ENCODE measurements at places on chromosomes 3 and 15.
A peak's percentile ranks its signal among the peaks of the same experiment; 100 is the strongest.

DNA sequence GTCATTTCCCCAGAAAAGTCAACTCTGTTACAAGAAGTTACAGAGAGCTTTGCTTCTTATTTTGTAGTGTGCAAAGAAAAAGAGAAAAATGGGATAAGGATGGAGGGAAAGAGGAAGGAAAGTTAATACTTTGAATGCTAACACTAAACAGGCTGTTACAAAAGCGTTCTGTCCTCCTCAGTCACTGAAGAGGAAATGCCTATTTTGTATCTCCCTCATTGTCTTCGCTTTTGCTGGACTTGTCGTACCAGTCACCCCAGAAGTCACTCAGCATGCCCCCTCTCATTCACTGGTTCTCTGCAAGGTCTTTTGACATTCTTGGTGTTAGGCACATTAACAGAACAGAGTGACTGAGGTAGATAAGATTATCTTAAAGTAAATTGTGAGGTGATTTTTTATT is 129.6 kb downstream of the ALCAM start:
- no peak for DNase-seq

DNA sequence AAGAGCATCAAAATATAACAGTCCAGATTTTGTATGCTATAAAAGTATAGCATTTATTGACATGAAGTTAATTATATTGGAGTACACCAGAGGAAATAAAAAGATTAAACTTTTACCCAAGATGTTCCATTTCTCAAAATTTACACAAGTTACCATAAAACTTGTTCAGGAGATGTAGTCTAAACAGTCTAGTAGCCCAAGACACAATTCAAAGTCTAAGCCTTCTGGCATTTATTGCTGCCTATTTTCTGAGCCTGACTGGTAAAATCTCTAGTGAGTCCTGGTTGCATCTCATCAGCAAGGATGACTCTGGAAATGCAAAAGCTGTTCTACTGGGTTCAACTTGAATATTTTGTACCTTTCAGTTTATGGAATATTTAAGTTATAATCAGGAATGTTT is 468.7 kb downstream of the PDCD6IP start:
- no peak for DNase-seq

GRCh38 chr3:98877132-98877531 is 24.4 kb downstream of the DCBLD2 start:
- DNase-seq: no peak

DNA sequence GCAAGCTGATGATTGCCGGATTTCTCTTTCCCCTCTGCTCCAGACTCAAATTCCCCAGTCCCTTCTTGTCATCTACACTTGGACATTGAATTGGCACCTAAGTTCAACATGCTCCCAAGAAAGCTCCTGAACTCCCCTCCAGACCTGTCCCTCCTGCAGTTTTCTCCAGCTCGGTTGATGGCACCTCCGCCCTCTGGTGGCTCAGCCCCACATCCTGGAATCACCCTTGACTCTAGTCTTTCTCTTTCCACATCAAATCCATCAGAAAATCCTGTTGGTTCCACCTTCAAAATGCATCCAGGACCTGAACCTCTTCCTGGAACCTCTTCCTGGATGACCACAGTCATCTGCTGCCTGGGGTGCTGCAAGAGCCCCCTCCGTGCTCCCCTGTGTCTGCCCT is 60.1 kb downstream of the RASGRF1 start:
- no peak for DNase-seq

DNA sequence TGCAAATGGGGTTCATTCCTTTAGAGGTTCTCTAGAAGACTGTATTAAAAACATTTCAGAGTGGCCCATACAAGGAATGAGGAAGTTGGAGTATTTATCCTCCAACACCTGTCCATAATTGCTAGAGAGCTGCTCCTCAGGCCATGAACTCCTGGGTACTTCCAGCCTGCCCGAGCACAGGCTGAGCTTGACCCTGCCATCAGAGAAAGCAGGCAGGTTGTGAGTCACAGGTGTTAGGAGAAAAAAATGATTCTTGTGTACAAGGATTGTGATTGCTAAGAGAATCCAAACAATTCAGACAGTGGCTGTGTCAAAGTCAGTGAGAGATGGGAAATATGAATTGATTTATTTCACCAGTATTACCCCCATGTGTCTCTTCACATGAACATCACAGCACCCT is 156.8 kb upstream of the GADL1 start:
- no peak for DNase-seq

- DNase-seq: no peak
Observed at GRCh38 chr3:129416415-129416814, 12.0 kb downstream of the EFCAB12 start.

GRCh38 chr3:193095366-193095765 is 145.7 kb upstream of the PLAAT1 start:
- DNase-seq: no peak

DNA sequence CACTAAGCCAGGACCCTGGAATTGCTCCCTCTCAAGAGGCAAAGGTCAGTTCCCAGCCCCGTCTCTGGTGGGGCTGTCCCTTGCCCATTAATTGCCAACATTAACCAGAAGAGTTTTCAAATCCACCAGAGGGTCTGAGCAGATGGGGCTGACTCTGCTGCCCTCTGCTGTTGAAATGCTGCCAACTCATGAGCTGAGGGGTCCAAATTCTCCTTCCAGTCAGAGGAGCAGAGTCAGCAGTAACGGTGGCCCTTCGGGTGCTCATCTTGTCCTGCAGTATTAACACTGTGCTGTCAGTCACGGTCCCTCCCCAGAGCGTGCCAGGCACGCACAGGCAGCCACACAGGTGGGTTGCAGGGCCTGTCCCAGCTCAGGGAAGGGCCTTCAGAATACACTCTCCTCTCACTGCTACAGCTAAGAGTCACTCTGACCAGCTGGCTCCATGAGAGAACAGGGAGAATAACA is 10.7 kb upstream of the SPTBN5 start:
- peak; percentile 61 for DNase-seq

GRCh38 chr15:96020133-96020532 is 310.4 kb upstream of the NR2F2 start:
- DNase-seq: no peak

DNA sequence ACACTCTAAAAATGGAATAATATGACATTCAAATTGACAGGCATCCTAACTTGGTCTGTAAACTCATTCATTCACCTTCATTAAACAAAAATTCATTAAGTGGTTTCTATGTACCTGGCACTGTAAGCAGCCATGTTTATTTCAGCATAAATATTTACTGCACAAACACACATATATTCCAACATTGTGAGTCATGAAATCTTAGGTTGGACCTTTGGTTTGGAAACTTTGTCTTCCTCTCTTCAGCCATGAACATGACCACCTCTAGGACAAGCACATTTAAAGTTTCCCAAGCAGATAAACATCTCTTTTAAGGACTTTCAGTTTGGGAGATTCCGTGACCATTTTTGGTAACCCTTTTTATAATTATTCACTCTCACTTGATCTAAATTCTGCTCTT is 131.8 kb downstream of the TPRG1 start:
- no peak for DNase-seq

- DNase-seq: no peak
Observed at GRCh38 chr15:35696767-35697231, 150.8 kb upstream of the DPH6 start.

DNA sequence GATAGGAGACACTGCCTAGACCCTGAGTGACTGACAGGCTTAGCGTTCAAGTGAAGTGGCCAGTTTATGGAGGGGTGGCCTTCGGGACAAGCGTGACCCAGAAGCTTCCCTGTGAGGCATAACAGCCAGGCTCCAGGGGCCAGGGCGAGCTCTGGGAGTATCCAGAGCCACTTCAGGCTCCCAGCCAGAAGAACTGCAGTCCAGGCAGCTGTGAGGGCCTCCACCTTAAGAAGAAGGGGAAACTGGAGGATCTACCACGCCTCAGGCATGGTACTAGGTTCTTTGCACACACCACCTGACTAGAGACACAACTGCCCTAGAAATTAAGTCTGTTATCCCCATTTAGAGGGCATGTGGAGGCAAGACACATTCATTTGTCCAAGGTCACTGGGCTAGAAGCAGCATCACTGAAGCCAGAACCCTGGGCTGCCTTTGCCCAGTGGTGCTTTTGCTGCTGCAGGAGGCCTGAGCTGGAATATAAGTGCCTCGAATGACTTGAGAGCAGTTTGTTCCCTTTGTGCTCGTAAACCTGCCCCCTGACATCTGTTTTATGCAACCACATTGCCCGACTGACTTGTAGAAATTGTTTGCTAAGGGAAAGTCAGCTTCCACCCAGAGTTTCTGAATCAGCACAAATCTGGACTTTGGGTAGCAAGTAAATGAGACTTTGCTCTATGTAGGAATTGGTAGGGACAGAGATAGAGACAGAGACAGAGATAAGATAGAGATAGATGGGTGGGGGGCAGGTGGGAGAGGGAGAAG is 23.3 kb downstream of the RASGRF1 start:
- no peak for DNase-seq

GRCh38 chr3:42846685-42847522 is 28.8 kb downstream of the CYP8B1 start:
- no peak for DNase-seq

DNA sequence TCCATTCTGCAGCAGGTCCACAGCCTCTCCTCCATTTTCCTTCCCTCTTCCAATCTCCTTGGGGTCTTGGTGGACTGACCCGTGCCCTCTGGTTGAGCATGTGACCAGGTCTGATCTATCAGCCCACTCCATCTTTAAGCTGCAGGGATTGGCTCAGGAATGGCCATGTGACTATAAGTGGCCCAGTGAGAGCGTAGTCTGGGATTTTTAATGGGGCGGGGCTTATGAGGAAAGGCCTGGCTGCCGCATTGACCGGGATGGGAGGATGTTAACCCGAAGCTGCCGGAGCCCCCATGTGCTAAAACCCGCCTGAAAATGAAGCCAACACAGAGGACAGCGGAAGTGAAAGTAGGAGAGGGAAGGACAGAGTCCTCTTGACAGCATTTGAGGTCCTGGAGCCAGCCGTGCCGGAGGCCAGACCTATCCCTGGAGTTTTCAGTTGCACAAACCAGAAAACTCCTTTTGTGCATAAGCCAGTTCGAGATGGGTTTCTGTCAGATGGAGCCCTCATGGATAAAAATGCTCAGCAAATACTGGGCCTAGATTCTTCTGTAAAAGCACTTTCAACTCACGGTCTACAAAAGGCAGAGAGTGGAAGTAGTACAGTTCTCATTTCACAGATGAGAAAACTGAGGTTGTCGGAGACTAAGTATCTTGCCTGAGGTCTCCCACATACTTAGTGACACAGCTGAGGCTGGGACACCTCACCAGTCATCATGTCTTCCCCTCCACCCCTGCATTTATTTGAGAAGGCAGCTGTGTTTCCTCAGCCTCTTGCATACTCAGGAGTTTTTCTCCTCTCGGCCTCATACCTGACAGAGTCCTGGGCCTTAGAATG is 61.9 kb downstream of the ATP2B2 start:
- no peak for DNase-seq

GRCh38 chr3:154842536-154842935 is 237.6 kb upstream of the MME start:
- DNase-seq: no peak

DNA sequence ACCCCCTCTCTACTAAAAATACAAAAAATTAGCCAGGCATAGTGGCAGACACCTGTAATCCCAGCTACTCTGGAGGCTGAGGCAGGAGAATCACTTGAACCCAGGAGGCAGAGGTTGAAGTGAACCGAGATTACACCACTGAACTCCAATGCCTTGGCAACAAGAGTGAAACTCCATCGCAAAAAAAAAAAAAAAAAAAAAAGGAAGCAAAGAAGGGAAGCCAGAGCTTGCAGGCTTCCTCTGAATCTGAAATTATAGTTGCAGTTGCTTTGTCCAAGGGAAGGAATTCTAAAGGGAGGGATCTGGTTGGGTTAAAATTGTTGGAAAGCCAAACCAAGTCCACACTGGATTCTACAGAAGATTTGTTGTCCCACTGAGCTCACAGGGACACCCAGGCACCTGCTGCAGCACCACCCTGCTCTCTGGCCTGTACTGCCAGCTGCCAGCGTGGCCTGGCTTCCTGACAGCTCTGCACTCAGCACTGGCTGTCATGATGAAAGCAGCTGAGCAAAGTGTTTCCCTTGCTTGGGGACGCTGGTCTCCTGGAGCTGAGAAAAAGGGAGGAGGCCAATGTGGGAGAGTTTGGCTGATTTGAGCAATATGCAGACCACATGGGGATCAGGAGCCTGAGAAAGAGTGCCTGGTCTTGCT is 88.8 kb upstream of the HES1 start:
- no peak for DNase-seq

GRCh38 chr3:124410471-124410870 is 319.8 kb upstream of the UMPS start:
- no peak for DNase-seq

DNA sequence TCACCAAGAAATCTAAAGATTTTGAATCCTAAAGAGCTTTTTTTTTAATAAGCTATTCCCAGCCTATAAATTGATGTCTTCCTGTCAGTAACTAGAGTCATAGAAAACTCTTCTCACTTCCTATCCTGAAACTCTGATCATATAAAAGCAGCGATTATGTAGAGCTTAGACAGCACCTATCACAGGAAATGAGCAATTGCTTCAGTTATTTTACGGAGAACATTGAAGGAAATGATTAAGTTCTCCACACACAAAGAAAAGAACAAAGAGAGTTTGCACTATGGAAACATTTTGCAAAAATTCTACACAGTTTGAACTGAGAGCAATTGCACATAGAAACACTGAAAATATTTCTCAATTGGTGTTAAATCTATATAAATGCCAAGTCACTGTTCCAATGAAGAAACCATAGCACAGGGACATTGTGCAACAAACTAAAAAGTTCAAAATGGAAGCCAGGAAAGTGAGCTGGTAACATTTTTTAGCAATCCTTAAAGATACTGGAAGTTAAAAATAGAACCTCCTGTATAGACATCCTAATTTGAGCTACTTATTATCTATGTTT is 291.5 kb upstream of the ARHGEF26 start:
- no peak for DNase-seq

- no peak for DNase-seq
Observed at GRCh38 chr3:162213956-162214355, 717.3 kb downstream of the OTOL1 start.

- no peak for DNase-seq
Observed at GRCh38 chr3:65888980-65889706, 149.6 kb downstream of the MAGI1 start.

DNA sequence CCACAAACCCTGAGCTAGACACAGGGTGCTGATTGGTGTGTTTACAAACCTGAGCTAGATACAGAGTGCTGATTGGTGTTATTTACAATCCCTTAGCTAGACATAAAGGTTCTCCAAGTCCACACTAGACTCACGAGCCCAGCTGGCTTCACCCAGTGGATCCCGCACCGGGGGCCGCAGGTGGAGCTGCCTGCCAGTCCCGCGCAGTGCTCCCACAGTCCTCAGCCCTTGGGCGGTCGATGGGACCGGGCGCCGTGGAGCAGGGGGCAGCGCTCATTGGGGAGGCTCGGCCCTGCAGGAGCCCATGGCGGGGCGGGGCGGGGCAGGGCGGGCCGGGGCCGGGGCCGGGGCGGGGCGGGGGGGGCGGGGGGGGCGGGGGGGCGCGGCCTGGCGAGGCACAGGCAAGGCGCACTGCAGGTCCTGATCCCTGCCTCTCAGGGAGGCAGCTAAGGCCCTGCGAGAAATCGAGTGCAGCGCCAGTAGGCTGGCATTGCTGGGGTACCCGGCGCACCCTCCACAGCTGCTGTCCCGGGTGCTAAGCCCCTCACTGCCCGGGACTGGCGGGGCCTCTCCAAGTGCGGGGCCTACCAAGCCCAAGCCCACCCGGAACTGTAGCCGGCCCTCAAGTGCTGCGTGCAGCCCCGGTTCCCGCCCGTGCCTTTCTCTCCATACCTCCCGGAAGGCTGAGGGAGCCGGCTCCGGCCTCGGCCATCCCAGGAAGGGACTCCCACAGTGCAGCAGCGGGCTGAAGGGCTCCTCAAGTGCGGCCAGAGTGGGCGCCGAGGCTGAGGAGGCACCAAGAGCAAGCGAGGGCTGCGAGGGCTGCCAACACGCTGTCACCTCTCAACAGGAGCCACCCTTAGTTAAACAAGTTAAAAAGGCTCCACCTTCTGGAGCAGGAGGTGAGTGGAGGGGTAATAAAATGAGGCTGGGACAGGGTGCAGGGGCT is 9.8 kb upstream of the TMEM40 start:
- no peak for DNase-seq

All from activated CD4-positive, alpha-beta T cell treated with anti-CD3 and anti-CD28 coated beads for 4 hours (primary cell).